AG09319 (cell line): ENCODE measurements at places on chromosomes 5 and 9.

DNA sequence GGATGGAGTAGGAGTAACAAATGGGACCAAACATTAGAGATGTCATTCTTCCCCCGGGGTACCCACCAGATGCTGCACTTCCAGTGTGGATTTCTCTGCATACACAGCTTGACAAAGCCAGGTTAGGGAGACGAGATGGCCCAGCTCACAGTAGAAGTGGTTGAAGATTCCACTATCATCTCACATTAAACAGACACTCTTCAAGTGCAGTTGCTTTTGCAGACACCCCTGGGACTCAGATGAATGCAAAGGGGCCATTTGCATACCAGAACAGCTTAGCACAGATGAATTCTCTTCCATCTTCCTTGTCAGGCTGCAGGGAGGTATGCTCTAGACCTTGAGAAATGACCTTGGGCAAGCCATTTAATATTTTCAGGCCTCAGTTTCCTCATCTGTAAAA, 12.6 kb upstream of the C5orf58 start:
- no peak for DNase-seq

DNA sequence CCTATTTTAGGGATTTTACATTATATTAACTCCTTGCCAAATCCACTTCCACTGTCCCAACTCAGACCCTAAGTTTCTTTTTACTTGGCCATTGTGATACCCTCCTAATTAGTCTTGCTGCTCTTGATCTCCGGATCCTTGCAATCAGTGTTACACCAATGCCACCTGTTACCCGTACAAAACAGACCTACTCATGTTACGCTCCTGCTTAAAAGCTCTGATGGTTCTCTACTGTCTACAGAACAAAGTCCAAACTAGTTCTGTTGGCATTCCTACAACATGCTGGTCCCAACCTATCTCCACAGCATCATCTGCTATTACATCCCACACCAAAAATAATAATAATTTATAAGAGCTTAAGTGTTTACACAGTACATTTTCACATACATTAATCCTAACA, 9.8 kb downstream of the ECPAS start:
- DNase-seq = no peak

GRCh38 chr9:116737152-116737546, 50.0 kb downstream of the TRIM32 start:
- peak; percentile 8 for DNase-seq

DNA sequence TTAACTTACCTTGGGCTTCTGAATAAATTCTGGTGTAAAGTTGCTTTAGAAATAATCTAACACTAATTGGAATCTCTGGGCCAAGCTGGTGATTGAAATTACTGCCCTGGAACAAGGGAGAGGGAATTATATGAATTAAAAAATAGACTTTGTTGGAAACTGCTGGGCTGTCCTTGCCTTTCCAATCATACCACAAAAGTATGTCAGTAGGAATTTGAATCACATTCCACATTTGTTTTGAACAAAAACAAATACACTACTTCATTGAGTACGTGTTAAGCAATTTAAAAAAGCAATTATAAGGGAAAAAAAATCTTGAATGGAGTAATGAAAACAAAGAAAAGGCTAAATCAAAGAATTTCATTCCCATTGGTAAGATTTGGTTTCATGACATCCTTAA, 102.5 kb upstream of the SREK1 start:
- DNase-seq = no peak

DNA sequence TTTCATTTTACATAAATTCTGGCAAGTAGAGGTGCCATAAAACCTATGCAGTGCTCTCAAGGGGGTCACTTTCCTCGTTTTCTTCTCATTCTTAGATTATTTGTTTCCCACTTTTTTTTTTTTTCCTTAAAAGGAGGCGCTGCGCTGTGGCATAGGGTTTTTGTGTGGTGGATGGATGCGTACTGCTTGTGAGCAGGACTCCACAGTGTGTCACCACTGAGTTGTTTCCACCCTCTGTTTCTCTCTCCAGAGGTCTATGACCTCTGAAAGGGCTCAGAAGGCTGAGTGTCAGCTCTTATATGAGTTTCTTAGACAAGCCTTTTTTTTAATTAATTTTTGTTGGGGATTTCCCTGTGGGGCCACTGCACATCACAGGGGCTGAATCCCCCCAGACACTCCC, 13.6 kb upstream of the CLTB start:
- no peak for DNase-seq
